NCI-H524 treated with DMSO at 0.1 percent for 48 hours (cell line): ENCODE measurements at places on chromosomes 3 and 15.
A peak's percentile ranks its signal among the peaks of the same experiment; 100 is the strongest.

GRCh38 chr3:177527182-177527581 is 329.9 kb upstream of the TBL1XR1 start:
- DNase-seq = no peak

GRCh38 chr15:70165716-70166284 is 68.1 kb upstream of the TLE3 start:
- DNase-seq = no peak

- no peak for DNase-seq
Observed at GRCh38 chr3:62898530-62899496, 23.6 kb upstream of the CADPS start.

DNA sequence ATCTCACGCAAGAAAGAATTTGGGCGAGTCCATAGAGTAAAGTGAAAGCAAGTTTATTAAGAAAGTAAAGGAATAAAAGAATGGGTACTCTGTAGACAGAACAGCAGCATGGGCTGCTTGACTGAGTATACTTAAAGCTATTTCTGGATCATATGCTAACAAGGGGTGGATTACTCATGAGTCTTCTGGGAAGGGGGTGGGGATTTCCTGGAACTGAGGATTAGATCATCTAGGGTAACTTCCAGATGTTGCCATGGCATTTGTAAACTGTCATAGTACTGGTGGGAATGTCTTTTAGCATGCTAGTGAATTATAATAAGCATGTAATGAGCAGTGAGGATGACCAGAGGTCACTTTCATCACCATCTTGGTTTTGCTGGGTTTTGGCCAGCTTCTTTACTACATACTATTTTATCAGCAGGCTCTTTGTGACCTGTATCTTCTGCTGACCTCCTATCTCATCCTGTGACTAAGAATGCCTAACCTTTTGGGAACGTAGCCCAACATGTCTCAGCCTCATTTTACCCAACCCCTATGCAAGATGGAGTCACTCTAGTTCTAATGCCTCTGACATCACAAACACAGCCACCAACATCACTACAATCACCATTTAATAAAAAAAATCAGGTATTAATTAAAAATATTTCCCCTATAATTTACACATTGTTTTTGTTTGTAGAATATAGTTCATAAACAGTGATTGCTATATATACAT is 890.7 kb upstream of the EPHA6 start:
- DNase-seq = no peak

- no peak for DNase-seq
Observed at GRCh38 chr3:30473374-30474051, 132.9 kb upstream of the TGFBR2 start.

DNA sequence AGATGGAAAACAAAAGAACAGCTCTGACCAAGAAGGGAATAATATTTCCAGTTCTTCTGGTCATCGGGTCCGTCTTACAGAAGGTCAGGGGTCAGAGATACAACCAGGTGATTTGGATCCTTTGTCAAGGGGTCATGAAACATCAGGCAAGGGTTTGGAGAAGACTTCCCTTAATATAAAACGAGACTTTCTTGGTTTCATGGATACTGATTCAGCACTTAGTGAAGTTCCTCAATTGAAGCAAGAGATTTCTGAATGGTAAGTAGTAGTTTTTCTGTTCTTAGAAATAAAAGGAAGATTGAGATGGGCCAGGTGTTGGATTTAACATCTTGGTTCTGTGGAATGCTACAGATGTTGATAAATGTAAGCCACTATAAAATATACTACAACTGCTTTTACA is 9.5 kb downstream of the MGA start:
- no peak for DNase-seq

GRCh38 chr3:110494728-110495127 is 576.9 kb upstream of the NECTIN3 start:
- DNase-seq = no peak

DNA sequence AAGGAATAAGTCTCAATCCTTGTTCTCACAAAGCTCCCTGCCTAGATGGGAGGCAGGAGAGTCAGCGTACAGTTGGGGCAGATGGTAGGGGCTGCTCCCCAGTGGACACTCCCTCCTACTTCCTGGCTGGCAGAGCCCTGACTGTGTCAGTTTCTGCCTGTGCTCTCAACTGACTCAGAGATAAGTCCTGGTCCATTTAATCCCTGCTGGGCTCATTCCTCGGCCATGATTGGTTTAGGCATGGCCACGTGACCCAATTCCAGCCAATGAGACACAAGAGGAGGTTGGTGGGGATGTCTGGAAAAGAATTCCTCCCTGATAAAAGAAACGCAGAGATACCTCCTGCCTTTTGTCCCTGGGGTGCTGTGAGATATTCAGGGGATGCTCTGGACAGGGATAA is 118.1 kb upstream of the SLC6A11 start:
- DNase-seq = peak; percentile 63

GRCh38 chr3:146280864-146281263 is 30.0 kb upstream of the PLSCR4 start:
- DNase-seq = no peak

GRCh38 chr3:154728285-154728684 is 298.3 kb upstream of the GPR149 start:
- DNase-seq = no peak

DNA sequence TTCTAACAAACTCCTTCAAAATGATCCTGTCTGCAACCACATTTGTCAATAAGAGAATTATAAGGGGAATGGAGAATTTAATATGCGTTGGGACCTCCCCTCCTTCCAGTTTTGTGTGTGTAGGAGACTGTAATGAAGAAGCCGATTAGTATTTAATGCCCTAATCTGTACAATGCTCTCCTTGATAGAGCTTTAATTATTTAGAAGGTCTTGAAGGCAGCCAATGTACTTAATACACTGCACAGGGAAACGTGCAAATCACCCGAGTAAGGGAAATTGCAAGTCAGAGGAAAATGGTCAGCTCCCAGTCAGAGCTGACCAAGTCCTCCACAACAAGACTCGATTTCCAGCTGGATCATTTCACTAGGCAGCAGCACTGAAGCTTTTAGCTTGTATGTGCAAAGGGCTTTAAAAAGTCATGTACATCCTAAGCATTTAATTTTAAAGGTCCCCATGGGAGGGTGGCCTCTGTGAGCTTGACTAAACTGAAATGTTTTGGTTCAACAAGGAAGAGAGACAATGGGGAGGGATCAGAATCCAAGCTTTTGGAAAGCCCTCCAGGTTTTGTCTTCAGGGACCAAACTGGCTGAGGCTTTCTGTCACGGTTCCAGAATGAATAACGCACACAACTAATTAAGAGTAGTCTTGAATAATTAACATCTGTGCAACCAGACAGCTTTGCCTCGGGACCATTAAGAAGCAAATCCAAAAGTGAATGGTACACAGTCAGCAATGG is 159.8 kb upstream of the MITF start:
- DNase-seq = no peak

GRCh38 chr3:195705081-195705991 is 15.4 kb upstream of the MUC20 start:
- no peak for DNase-seq

GRCh38 chr3:194472290-194472920 is 14.4 kb downstream of the ATP13A3 start:
- DNase-seq = no peak

DNA sequence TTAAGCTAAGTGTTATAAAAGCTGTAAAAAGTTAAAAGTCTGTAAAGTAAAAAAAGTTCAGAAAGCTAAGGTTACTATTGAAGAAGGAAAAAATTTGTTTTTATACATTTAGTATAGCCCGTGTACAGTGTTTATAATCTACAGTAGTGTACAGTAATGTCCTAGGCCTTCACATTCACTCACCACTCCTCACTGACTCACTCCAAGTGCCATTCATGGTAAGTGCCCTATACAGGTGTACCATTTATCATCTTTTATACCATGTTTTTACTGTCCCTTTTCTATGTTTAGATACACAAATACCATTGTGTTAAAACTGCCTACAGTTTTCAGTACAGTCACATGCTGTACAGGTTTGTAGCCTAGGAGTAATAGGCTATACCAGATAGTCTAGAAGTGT is 8.8 kb downstream of the CCDC71 start:
- DNase-seq = no peak

DNA sequence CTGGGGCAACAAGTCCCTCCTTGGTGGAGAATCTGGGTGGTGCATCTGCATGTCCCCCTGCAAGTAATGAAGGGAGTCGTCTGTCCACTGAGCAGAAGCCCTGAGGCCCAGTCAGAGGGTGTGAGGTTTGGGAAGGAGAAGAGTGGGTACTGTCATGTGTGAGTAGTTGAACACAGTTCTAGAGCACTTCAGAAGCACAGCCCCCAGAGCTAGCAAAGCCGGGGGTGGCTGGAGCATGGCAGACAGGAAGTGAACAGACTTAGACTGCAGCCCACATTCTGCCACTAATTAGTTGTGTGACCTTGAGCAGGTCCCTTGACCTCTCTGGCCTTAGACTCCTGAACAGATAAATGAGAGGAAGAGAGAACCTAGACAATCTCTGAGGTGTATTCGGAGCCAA is 207.6 kb downstream of the UACA start:
- no peak for DNase-seq

- DNase-seq = no peak
Observed at GRCh38 chr3:136251511-136251910, 1.4 kb downstream of the PCCB start.
